ENCODE measurements at places on chromosomes 6 and 20.

DNA sequence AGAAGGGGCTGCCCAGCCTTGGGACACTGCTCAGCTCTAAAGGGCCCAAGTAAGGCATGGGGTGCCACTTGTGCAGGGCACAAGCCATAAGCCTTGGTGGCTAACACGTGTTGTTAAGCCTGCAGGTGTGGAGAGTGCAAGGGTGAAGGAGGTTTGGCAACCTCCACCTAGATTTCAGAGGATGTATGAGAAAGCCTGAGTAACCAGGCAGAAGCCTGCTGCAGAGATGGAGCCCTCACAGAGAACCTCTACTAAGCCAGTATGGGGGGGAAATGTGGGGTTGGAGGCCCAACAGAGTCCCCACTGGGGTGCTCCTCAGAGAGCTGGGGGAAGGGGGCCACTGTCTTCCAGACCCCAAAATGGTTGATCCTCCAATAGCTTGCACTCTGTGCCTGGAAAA is 32.6 kb downstream of the SERINC1 start:
- no peak for DNase-seq

- DNase-seq: no peak
Measured at GRCh38 chr6:33828764-33829731, 25.2 kb upstream of the MLN start.

GRCh38 chr6:99471638-99472037 is 43.6 kb downstream of the USP45 start:
- no peak for DNase-seq

DNA sequence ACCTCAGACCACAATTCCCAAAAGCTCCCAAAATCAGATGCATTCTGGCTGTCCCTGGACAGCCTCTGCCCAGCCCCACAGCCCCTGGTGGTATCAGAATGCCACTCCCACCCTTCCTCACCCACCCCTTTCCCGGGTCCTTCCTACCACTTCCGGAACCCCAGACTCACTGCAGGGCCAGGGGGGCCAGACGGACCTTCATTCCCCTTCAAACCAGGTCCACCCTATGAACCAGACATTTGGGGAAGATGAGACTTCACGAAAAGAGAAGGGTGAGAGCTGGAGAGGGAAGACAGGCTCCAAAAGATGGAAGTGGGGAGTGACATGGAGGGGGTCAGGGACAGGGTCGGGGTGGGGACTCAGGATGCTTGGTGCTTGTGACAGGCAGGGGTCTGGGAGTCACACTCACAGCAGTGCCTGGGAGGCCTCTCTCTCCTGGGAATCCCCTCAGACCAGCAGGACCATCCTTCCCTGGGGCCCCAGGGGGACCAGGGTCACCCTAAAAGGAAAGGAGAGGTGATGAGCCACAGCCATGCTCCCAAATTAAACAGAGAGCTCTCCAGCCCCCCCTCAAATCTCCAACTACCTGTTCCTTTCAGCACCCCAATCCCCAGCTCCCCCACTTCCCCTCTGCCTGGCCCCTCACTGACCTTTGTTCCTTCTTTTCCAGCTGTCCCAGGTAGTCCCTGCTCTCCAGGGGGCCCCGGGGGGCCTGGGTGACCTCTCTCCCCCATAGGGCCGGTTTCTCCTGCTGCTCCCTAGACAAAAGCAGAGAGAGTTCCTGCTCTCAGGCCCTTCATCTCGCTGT is 20.2 kb downstream of the COL11A2 start:
- no peak for DNase-seq

DNA sequence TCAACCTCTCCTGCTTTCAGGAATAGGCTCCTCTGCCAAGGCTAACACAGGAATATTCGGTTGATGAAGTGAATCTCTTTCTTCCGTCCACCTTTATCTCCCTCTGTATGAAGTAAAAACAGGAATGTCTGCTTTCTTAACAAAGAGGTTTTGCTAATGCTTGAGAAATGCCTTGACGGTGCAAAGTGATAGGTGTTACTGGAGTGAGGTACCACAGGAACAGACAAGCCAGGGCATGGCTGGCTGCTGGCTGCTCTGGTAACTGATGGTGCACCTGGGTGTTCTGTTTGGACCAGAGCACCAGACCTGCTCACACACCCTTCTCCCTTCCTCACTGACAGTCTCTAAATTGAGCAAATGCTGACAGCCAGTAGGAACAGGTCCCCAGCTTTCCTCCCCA is 174.0 kb upstream of the FBXL4 start:
- no peak for DNase-seq

DNA sequence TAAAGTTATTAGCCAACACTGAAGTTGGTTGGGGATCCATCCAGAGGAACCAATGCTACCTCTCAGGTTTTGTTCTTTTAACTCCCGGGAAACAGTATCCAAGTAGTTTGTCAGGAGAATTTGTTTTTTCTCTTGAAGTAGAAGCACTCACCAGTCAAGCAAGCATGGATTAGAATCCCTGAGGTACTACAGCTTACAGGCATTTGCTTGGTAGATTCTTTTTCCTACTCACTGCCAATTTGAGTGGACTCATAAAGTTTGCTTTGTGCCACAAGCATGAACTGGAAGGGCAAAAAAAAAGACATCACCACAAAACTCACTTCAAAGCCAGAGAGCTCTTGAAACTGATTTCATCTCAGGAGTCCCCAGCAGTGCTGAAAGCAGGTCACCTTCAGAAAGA is 167.4 kb downstream of the MBOAT1 start:
- DNase-seq: no peak

GRCh38 chr20:41748051-41748450 is 129.9 kb upstream of the CHD6 start:
- DNase-seq: no peak

DNA sequence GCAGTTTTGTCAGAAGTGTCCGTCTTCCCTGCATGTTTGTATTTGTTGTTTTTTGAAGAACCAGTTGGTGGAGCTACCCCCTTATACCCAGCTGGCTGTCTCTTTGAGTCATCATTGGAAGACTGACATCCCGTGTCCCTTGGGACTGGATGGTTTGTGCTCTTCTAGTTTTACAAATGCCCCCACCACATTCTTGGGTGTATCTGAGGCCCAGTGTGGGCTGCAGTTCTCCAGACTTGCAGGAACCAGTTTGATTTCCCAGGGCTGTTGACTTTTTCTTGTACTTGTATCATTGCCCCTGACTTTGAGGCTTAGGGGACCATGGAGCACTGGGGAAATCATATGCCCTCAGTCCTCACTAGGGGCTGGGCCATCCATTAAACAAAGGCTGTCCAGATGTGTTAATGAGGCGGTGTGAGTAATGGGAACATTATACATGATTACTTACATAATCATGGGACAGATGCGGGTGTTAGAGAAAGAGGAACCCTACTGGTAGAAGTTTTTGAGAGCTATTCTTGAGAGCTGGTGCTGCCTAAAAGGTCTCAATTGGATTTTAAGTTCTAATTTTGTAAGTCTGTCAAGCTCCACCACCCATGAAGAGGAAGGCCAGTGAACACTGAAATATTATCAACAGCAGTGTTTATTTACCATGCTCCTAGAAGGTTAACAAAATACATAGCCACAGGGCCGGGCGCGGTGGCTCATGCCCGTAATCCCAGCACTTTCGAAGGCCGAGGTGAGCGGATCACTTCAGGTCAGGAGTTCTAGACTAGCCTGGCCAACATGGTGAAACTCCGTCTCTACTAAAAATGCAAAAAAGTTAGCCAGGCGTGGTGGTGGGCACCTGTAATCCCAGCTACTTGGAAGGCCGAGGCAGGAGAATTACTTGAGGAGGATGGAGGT is 8.5 kb downstream of the JARID2 start:
- DNase-seq: no peak

DNA sequence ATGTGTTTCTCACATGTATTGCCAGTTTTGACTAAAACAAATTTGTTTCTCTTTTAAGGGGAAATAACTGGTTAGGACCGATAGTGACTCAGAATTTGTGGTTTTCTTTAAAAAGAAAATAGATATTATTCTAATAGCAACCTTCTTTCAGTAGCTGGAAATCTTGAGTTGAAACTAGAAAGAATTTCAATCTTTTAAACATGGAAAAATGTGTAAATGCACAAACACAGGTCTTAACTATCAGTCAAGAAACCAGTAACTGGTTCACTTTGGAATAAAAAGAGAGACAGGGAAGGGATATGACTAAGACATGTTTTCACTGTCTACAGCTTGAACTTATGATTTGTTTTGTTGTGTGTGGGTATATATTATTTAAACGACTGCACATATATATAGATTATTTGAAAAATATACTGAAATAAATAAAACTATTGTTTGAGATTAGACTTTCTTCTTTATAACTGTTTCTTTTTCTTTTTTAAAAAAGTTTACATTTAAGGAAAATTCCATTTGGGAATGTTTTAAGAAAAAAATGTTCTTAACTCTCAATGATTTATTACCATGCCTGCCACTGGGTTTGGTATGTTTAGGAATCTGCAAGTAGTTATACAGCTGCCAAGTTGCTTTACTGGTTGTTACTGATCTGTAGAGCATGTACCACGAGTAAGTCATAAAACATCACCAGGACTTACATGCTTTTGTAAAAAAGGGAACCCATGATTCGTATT is 753.3 kb upstream of the MARCKS start:
- DNase-seq: no peak

DNA sequence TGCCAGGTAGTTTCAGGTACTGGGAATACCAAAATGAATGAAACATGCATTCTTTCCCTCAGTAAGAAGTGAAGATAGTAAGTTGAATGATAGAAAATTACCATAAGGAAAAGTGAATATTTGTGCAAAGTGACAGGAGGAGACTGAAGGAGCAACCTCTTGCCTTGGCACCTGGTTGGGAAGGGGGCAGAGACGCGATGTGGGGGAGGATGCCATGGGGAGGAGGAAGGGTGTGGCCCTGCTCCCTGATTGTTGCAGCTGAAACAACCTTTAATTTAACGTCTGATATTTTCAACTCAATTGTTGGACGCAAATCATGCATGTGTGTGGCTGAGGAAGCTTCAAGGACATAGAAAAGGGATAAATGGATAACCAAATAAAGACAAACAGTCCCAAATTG is 72.1 kb upstream of the ENPP5 start:
- no peak for DNase-seq

DNA sequence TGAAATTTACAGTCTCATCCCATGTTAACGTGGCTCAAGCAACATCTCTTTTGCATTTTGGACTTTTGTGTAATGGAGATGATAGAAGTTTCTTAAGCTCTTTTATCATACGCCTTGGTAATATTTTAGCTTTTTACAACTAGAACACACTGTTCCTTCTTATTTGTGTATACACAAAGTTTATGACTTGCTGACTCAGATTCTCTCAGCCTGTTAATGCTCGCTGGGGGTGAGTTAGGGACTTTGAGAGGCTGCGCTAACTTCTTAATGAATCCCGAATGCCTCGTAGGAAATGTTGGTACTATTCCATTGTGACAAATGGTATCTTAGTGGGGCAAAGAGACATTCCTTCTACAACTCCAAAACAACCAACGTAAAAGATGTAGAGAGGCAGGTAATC is 509.7 kb downstream of the DOK5 start:
- no peak for DNase-seq

DNA sequence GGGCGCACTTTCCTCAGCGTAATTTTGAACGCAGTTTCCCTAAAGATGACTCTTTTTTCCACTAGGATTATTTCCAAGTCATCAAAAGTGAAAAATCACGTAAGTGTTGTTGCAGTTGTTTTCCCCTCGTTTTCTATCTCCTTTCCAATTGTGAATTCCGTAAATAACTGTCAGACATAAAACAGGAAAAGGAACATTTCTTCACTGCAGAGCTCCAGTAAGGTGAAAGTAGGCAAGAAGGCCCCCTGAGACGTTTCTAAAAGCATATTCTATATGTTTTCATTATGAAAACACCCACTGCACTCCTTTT is 17.8 kb downstream of the HIVEP2 start:
- DNase-seq: no peak

GRCh38 chr20:54984104-54984448 is 508.7 kb downstream of the DOK5 start:
- DNase-seq: no peak

DNA sequence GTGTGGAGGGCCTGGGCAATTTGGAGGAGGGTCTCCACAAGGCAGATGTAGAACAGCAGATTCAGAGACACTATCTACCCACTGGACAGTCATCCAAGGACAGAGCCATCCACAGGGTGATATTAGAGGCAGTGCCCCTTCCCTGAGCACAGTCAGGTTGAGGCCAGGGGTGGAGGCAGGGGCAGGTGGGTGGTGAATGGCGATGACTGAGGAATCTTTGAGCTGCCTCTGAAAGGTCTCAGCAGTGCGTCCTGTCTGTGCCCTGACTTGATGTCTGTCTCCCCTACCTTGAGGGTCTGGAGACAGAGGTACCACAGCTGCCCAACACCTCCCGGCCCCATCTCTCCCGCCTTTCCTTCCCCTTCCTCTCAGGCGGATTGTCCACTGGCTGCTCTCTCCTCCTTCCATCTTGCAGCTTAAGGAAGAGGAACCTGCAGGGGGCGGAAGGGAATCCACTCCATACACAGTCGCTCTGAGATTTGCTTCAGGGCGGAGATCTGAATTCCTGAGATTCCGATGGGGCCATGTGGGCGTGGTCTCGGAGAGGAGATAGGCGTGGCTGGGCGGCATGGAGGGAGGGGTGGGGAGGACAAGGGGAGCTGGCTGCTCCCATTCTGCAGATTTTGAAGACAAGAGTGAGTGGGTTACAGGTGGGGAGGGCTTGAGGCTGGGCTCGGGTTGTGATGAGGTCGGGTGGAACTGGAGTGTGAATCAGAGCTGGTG is 1.7 kb downstream of the MUCL3 start:
- DNase-seq: no peak

DNA sequence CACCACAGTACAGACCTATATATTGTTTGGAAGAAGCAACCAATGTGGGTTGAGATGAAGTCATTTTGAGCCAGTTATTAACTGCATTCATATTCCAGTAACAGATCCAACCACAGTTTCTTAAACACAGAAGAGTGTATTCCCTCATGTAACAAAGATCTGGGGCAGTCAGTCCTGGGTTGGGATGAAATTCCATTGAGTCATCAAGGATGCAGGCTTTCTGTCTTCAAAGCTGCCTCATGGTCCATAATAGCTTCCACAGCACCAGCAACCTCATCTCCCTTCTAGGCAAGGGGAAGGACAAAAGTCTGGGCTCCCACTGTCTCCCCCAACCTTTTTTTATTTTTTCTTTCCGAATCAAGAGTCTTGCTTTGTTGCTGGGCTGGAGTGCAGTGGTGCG is 2.9 kb upstream of the SOD2 start:
- no peak for DNase-seq

DNA sequence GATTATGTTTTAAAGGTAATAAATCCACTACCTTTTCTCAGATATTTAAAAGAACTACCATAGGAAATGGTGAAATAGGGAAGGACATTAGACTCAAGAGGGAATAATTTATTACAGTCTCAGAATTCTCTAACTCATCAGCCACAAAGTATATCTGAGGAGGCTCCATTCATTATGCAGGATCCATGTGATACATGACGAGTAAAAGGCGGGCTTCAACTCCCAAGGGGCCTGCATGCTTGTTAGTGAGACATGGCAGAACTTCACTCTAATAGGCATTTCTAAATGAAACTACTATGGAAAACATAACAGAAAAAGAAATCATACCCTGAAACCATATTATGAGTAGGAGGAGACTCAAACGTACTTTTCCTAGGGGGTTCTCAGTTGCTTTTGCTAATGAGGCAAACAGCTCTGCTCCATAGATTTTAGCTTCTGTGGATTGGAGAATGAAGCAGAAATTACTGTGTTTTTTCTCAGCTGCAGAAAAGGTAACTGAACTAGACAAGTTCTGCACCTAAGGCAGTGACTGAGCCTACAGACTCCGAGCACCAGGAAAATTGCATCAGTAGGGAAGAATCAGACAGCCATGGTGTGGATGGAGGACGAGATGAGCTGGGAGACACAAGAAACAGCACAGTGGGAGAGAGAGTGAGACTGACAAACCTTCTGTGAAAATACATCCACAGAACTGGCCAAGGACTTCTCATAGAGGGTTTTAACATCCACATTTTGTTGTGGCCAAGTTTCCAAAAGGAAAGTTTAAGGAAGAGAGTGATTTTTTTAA is 254.6 kb upstream of the PRDM1 start:
- DNase-seq: no peak

- DNase-seq: no peak
Measured at GRCh38 chr6:56400273-56400672, 152.9 kb upstream of the COL21A1 start.
